Calu3 (cell line): ENCODE measurements at places on chromosomes 13 and 19. TPM values are rescaled to one million over a fixed set of nuclear protein-coding genes. Genes with fewer than 3 reads are reported as not detected.

The ADGRE2 gene
- total RNA-seq, result 0.54 TPM in 1 of 2 replicates, not detected in the other

The ZNF837 gene
- 0.47 and 0.81 TPM in 2 replicates for total RNA-seq

The TMEM221 gene
- 0.32 and 0.59 TPM in 2 replicates for total RNA-seq

The MEIOSIN gene
- not detected in 2 replicates for total RNA-seq

The FFAR2 gene
- not detected in 2 replicates for total RNA-seq

The NRTN gene
- total RNA-seq, result 3.9 and 5.4 TPM in 2 replicates

The OR10H2 gene
- not detected in 2 replicates for total RNA-seq

The CRB3 gene
- 45.6 and 47.6 TPM in 2 replicates for total RNA-seq

The ISYNA1 gene
- total RNA-seq, result 94.9 and 114 TPM in 2 replicates

The CELF5 gene
- total RNA-seq, result 0.40 and 0.64 TPM in 2 replicates

The TUBA3C gene
- not detected in 2 replicates for total RNA-seq

The TIMM44 gene
- total RNA-seq, result 55.0 and 57.8 TPM in 2 replicates

The KMT5C gene
- 16.1 and 23.5 TPM in 2 replicates for total RNA-seq

The ARGLU1 gene
- total RNA-seq, result 28.8 and 34.0 TPM in 2 replicates

The SLC7A1 gene
- 86.6 and 91.4 TPM in 2 replicates for total RNA-seq

The TJP3 gene
- 84.8 and 111 TPM in 2 replicates for total RNA-seq
